ENCODE measurements at places on chromosomes 4 and X.

DNA sequence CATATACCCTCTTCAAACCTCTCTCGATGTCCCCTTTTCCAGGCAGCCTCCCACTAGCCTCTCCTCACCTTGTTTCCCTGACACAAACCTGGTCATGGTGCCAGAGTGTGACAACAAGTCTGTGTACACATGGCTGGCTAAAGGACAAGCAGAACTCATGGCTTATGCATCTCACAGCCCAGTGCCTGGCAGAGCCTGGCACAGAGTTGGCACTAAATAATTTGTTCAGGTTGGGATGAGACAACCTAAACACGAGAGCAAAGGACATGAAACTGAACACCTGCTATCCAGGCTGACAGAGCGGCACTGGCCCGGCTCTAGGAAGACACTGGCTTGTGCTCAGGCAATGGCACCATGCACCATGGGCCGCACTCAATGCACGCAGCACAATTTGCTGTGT is 48.2 kb upstream of the FGFBP2 start:
- no peak for DNase-seq

- no peak for DNase-seq
Measured at GRCh38 chr4:2036866-2037265, 22.3 kb upstream of the NAT8L start.

DNA sequence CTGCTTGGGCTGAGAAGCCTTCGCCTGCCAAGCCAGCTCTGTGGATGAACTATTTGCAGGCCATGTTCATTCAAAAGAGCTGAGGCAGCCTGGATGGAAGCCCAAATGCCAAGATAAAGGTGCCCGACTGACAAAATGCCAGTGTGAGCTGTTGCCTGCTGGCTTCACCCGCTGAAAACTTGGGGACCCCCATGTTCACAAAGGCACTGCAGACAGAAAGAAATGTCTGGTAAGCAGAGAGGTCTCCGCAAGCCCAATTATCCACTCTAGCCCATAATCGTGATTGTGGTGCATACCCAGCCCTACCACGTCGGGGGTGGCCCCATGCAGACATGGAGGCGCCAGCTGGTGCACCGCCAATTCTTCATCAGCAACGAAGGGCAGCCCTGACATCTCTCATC is 13.0 kb upstream of the SMIM20 start:
- DNase-seq: no peak

DNA sequence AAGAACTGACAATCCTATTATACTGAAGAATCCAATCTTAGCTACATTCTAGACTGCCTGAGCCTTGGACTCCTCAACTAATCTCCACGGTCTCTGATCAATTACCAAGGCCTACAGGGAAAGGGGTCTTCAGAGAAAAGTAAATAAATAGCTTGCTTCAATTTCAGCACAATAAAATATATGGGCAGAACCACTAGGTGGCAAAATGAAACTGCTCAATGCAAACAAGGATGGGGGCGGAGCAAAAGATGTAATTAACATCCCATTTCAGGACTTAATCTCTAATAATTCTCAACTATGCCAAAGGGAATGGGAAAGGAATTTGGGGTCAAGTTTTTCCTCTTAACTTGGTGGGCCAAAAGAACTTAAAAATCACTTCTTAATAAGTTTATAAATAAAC is 78.4 kb upstream of the MAP3K15 start:
- peak; percentile 52 for DNase-seq

DNA sequence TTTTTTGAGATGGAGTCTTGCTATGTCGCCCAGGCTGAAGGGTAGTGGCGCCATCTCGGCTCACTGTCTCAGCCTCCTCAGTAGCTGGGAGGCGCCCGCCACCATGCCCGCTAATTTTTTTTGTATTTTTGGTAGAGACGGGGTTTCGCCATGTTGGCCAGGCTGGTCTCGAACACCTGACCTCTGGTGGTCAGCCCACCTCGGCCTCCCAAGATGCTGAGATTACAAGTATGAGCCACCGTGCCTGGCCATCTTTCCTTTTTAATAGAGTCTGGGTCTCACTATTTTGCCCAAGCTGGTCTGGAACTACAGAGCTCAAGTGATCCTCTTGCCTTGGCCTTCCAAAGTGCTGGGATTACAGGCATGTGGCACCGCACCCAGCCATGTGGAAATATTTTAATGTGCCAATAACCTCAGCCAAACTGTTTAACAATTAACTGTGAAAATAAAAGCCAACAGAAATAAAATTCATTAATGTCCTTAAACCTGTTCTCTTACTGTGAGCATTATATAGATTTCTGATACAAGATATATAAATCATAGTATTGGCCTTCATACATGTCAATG is 16.3 kb downstream of the PDS5A start:
- DNase-seq: no peak

GRCh38 chrX:136220540-136220939 is 30.7 kb downstream of the MAP7D3 start:
- no peak for DNase-seq

DNA sequence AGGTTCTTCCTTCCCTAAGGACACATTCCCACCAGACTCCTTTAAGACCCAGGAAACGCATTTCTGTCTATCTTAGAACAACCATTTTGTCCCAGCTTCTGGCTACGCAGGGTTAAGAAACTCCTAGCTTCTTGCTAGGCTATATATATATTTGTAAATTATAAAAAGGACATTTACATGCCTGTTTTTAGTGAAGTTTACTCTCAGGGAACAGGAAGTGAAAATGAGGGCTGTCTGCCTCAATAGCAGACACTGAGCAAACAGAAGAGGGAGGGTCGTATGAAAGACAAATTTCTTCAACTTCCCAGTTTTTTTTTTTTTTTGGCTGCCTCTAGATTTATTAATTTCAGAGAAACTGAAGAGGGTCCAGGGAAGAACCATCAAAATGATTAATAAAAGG is 9.3 kb upstream of the FRMPD3 start:
- DNase-seq: no peak

DNA sequence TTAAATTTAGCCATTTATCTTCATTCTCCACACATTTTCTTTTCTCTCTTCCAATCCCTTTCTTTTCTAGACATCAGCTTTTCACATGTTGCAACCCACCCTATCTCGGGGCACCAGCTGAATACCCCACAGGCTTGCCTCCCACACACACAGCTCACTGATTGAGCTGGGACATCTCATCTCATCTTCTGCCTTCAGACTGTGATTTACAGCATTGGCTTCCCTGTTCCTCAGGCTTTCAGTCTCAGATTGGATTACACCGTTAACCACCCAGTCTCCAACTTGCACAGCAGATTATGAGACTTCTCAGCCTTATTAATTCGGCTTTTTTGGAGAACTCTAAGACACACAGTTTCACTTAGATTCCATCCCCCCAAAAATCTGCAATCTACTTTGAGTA is 93.7 kb downstream of the PRSS12 start:
- DNase-seq: no peak

DNA sequence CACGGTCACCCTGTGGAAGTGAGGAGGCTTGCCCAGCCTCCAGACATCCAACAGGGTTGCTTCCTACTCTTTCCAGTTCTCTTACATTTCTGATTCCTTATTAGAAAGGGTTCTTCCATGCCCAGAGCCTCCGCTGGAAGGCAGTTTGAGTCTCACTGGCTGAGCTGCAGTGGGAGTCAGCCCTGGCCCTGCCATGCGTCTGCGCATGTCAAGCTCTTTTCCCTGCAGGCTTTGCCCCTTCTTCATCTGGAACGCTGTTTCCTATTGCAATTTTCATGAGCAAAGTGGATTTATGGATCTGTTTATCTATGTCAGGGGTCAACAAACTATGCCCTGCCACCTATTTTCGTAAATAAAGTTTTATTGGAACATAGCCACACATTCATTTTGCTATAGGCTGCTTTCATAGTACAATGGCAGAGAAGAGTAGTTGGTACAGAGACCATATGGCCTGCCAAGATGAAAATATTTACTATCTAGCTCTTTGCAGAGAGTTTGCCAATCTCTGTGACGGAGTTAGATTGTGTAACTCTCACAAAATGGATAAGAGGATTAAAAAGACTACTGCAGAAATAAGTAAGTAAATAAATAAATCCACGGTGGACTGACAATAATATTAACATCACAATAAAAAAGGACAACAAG is 3.9 kb upstream of the CHRNA9 start:
- no peak for DNase-seq

DNA sequence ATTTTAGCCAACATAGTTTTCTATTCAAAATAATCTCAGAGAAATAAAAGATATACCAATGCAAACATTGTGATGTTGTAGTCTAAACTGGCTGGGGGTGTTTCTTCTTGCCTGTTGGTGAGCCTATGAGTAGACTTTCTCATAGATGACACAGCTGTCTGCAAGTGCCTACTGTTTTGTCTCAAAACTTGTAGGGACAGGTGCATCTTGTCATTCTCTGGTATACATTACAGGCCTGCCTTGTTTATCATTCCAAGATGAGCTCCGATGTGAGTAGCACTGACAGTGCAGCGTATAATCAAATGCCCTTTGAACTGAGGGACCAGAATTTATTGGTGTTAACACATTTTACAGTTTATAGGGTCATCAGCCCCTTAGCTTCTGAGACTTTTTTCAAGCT is 353.8 kb downstream of the PRDM5 start:
- no peak for DNase-seq

DNA sequence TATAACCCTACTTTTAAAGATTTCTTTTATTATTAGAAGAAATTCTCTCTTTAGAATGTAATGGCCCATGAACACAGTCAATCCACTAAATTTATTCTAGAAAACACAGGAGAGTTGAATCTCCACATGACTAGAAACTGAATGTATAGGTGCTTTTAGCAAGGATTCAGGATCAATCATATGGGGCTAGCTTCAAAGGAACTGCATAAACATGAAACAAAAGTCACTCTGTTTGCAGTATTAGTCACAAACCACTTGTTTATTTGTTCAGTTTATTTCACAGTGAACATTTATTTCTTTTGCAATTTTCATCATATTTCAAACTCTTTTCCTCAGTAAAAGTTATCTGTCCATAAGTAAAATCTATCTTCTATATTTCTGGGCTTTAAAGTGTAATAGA is 1604.6 kb downstream of the PCDH18 start:
- no peak for DNase-seq

DNA sequence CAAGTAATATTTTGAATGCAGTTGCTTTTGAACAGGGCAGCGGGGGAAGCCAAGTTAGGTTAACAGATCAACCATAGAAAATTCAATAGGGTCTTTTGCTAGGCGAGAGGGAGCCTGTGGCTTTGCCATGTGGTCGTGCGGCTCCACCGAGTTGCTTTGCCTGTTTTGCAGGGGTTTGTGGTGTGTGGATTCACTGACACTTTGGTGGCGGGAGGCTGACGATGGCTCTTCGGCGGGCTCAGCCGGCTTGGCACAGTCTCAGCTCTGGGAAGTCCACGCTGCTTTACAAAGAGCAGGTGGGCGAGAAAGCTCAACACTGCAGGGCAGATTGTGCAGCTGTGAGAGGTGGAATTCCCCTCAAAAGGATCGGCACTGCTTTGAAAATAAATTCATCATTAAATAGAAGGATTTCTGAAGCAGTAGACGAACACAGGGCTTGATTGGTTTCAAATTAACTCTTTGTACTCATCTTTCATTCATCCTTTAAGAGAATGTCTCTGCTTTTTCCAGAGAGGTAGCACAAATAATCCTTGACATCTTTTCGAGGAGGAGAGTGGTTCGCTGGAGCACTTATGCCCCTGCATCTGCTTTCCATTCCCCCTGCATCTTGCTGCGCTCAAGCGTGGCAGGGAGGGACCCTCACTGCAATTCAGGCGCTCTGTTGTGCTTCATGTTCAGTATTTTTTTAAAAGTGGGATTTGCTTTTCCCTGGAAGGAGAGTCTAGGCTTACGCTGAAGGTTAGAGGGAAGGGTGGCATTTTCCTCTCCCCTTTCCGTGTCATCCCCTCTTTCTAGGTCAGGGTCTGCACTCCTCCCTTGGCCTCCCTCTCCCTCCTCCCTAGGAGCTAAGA is 201.8 kb upstream of the LEF1 start:
- DNase-seq: no peak

- DNase-seq: no peak
Measured at GRCh38 chrX:124194901-124195300, 137.6 kb upstream of the TEX13D start.

GRCh38 chr4:7806338-7807090 is 133.1 kb downstream of the AFAP1 start:
- DNase-seq: no peak

DNA sequence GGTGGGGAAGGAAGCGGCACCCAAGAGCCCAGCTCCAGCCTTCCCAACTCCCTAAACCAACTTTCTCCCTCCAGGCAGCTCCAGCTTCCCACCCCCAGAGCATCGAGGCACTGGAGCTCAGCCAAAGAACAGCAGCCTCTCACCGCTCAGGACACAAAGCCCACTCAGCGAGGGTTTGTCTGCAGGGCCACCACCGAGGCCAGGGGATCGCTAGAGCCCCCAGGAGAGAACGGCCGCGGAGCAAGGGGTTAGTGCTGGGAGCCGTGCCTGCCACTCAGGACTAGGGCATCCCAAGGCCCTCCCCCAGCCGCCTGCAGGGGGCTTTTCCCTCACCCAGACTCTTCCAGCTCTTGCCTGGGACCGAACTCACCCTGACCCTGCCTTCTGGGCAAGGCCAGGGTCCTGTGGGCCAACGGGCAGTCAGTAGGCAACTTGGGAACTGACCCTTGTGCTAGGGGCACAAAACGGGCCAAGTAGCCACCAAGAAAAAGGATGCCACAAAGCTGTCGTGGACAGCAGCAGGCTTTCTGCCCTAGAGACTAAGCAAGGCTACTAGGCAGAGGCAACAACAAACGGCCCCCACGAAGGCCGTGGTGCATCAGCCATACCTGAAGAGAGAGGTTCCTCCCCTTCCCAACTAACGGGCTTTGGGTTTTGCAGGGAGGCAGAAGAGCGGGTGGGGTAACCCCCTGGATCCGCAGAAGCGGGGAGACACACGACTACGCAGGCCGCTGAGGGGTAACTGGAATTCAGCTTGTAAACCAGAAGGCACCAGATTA is 2.3 kb downstream of the HCFC1 start:
- no peak for DNase-seq

DNA sequence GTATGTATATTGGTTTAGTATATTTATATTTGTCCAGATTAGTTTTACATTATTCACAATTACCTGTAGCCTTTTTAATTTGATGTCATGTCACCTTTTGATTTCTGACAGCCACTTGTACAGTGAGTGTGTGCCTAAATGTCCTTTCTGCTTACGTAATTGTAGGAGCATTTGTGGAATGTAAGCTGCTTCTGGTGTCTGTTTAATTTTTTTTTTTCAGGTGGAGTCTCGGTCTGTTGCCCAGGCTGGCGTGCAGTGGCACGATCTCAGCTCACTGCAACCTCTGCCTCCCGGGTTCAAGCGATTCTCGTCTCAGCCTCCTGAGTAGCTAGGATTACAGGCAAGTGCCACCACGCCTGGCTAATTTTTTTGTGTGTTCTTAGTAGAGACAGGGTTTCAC is 91.2 kb upstream of the XAGE2 start:
- DNase-seq: no peak
